ENCODE measurements at places on chromosomes 11 and 22.

- DNase-seq: no peak
Measured at GRCh38 chr22:31736458-31736857, 13.5 kb downstream of the PRR14L start.

- DNase-seq: no peak
Measured at GRCh38 chr22:27157666-27158370, 500.4 kb downstream of the MIAT start.

DNA sequence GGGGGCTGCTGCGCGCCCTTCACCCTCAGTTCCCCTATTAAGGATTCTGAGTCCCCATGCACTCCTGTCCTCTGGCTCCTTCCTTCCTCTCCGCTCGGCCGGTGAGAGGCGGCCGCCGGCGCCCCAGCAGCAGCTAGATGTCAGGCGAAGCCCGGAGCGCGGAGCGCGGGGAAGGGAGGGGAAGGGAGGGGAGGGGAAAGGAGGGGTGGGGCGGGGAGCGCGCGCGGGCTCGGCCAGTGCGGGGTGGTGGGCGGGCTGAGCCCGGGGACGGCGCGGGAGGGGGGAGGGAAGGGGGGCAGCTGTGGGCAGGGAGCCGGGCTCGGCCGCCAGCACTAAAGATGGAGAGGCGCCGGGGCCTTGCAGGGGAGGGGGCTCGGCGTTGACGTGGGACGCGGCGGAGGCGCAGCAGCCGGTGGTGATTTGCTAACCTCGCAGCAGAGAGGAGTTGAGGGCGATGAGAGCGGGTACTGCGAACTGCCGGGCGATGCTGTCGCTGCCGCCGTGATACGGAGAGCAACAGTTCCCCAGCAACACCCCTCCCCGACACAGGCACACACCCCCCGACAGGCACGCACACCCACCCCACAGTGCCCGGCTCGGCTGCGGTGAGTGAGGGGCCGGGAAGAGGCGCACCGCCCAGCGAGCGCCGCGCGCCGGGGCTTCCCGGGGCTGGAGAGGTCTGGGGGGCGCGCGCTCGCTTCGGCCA, at the start of gene ZBTB16:
Gene ZBTB16 (plus strand): TSS at position 434 of the 706 bp plus-strand sequence. CDS start 3,590 bp downstream, outside the sequence.
- no peak for DNase-seq

DNA sequence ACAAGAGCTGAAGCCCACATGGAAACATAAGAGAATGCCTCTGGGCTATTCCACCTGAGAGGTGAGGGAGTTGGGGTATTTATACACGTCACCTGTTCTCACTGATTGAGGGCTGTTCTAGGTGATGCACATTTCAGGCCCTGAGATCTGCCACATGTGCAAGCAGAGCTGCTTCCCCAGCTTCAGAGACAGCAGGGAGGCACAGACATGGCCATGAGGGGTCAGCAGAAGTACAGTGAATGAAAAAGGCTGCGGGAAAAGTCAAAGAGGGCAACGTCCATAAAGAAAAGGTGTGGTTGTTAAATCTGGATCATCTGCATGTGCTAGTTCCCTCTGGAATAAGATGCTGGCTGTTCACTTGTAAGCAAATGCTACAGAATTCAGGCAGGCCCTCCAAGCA, 75.4 kb downstream of the GAB4 start:
- no peak for DNase-seq

DNA sequence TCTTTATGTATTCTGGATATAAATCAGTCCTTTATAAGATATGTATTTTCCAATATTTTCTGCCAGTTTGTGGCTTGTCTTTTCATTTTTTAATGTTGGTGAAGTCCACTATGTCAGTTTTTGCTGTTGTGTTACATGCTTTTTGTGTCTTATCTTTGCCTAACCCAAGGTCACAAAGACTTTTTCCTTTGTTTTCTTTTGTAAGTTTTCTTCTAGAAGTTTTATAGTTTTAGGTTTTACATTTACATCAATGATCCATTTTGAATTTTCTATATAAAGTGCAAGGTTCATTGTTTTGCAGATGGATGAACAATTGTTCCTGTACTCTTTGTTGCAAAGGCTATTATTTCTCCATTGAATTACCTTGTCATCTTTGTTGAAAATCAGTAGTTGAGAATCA, 69.3 kb downstream of the UVRAG start:
- DNase-seq: no peak

- no peak for DNase-seq
Measured at GRCh38 chr11:131498631-131499160, 128.3 kb downstream of the NTM start.

- DNase-seq: no peak
Measured at GRCh38 chr11:102421261-102421660, 31.3 kb downstream of the TMEM123 start.

- DNase-seq: no peak
Measured at GRCh38 chr11:76577226-76577920, 93.2 kb downstream of the LRRC32 start.

GRCh38 chr11:83568516-83568915, 282.3 kb upstream of the CCDC90B start:
- DNase-seq: no peak

DNA sequence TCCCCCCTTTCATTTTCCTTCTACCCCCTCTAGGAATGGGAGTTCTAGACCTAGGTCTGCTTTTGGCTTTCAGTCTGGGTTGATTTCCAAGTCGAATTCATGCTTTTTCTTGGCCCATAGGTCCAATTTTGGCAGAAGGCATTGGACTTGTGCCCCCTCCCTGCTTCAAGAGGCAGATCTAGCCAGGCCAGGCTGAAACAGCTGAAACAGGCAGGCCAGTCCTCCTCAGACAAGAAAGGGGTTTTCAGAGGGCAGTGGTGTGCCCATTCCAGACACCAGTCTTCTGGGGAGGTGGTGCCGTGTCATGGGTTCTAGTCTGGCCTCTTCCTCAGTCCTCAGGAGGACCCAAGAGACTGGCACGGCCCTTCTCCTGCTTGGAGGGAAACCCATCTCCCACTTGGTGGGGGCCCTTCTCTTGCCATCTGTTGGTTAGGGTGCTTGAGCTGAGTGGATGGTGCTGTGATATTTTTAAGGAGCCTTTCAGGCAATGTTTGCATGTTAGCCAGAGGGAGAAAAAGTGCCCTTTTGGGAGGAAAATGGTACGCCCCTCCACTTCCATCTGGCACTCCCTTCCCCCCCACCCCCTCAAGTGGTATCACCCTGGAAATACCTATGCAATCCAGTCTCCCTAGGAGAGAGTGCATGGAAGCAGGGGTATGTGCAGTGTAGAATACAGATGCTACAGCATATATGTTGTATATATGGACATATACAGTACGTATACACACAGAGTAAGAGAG, 53.6 kb downstream of the SYT13 start:
- DNase-seq: no peak

- DNase-seq: no peak
Measured at GRCh38 chr11:19849107-19849789, 136.6 kb downstream of the NAV2 start.

GRCh38 chr11:126426820-126427749, 71.6 kb downstream of the ST3GAL4 start:
- no peak for DNase-seq

GRCh38 chr11:45209891-45210699, 63.7 kb downstream of the PRDM11 start:
- DNase-seq: no peak

GRCh38 chr11:106821291-106821690, 197.0 kb downstream of the GUCY1A2 start:
- no peak for DNase-seq

DNA sequence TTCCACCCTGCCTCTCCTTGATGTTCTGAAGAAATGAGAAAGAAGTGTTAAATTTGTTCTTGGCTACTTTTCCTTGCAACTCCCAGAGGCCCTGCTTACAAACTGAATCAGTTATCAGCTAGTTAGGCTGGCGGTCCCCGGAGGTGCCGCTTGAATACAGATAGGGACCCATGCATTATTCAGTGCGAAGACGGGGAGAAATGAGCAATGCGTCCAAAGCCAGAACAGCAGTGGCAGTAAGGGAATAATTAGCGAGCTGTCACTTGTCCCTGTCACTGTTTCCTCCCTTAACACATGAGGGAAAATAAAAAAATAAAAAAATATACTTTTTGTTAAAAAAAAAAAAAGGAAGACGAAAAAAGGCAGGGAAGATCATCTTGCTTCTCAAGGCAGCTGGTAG, 528.1 kb downstream of the MN1 start:
- no peak for DNase-seq

GRCh38 chr11:69093106-69093505, 44.4 kb downstream of the TPCN2 start:
- DNase-seq: no peak

GRCh38 chr22:39416319-39416718, 16.7 kb downstream of the TAB1 start:
- DNase-seq: no peak

DNA sequence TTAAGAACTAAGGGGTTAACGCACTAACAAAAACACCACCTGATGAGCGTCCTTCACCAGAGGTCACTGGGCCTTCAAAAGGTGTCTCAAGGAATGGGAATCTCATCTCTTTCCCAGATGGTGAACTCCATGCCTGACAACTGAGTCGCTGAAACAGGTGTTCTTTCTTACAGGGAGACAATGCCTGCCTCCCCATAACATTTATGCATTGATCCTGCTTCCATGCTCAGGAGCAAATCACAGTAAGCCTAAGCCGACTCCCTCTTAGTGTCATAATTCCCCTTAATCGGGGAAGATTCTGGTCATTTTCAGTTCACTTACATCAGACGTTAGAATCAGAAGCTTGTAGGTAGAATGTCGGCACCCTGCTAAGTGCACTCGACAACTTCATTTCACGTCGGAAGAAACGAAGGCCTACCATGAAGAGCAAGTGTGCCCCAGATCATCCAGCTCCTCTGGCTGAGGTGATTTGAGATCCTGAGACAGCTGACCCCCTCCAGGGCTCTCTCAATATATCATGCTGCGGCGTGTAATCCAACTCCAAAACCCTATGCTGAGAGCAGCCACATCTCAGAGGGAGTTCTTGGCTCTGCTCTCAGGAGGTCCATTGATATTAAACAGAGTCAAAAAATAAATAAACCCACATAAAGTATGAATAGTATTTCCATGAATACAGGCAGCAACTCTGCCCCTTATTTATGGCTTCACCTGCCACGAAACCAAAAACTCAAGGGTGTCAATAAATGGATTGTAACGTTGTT, 163.1 kb downstream of the LARGE1 start:
- DNase-seq: no peak

GRCh38 chr11:101180481-101180880, 50.9 kb upstream of the PGR start:
- DNase-seq: no peak

- DNase-seq: no peak
Measured at GRCh38 chr22:21904250-21904789, 36.9 kb upstream of the MAPK1 start.

- DNase-seq: no peak
Measured at GRCh38 chr11:93285430-93285829, 45.1 kb upstream of the DEUP1 start.

DNA sequence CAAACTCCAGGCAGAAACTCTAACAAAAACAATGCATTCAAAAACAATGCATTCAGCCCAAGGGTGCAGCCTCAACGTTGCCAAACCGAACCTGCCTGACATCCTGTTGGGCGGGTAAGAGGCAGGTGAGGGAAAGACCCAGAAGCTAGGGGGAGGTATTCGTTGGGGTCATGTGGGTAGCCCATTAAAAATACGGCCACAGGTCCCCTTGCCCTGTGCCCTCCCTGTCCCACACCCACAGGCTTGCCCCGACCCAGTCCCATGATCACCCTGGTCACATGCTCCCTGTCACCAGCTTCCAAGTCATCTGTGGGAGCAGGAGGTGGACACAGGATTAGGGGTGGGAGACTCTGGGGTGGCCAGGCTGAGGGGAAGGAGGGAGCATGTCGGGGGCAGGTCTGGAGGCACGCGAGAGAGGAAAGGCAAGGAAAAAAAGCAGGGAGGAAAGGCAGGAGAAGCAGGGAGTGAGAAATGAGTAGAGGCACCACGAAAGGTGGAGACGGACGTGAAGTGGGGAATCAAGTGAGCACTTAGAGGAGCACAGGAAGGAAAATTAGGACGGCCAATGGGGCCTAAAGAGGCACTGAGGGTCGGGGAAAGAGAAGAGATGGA, 683 bp downstream of the PLA2G6 start:
- DNase-seq: no peak

DNA sequence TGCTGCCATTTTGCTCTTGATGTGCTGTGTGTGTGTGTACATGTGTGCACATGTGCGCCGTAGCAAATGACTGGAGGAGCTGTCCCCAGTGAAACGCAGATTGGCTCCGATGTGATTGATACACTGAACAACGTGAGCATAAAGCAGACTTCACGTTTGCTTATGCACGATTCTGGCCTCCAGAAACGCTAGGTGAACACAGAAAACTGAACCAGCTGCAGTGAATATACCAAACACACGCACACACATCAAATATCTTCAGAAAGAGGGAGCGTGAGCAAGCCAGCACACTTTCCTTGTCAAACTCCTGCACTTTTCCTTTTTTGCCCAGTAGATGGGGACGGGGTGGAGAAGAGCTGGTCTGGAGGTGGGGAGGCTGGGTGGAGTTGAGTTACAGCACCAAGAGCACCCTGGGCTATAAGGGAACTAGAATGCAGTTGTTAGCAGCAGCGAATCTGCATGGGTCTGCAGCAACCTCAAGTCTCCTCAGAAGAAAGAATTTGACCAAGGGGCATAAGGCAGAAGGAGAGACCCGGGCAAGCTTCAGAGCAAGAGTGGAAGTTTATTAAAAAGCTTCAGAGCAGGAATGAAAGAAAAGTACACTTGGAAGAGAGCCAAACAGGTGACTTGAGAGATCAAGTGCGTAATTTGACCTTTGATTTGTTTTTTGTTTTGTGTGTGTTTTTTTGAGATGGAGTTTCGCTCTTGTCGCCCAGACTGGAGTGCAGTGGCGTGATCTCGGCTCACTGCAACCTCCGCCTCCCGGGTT, 77.8 kb upstream of the CADM1 start:
- no peak for DNase-seq

DNA sequence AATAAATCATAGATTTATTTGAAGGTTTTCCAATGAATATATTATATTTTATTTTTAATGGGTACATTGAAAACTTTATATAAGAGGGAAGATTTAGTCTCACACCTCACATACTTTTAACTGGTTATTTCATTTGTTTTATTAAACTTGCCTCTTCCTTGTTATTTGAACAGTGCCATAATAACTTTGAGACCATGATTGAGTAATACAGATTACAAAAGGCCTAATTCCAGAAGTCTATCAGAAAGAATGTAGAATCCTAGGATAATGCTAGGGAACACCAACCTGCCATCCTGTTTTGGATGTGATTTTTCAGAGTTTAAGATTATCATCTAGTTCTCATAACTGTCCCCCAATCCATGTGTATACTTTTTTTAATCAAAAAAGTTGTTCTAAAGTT, 102.7 kb upstream of the BIRC3 start:
- DNase-seq: no peak

- no peak for DNase-seq
Measured at GRCh38 chr11:66294626-66295620, 3.2 kb downstream of the TMEM151A start.

GRCh38 chr11:34165786-34166555, 60.5 kb downstream of the NAT10 start:
- DNase-seq: no peak

GRCh38 chr11:10329356-10329755, 24.5 kb downstream of the ADM start:
- no peak for DNase-seq

DNA sequence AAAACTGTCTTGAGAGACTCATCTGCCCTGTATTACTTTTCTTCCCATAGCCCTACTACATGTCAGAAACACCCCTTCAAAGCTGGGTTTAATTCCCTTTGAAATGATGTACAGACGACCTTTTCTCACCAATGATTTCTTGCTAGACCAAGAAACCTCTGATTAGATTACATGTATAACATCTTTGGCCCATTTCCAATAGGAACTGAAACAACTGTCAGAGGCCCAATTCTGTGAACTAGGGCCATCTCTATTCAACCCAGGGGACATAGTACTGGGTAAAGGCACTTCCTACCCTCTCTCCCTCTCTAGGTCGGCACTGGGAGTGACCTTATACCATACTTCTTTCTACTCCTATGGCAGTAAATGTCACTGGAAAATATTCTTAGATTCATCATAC, 19.4 kb downstream of the NPAT start:
- DNase-seq: no peak

Measured in activated CD8-positive, alpha-beta memory T cell treated with anti-CD3 and anti-CD28 coated beads for 4 hours (primary cell).